D721Med (cell line): ENCODE measurements at places on chromosomes 3 and 15.

- no peak for DNase-seq
Measured at GRCh38 chr3:174758943-174759342, 100.2 kb upstream of the NAALADL2 start.

DNA sequence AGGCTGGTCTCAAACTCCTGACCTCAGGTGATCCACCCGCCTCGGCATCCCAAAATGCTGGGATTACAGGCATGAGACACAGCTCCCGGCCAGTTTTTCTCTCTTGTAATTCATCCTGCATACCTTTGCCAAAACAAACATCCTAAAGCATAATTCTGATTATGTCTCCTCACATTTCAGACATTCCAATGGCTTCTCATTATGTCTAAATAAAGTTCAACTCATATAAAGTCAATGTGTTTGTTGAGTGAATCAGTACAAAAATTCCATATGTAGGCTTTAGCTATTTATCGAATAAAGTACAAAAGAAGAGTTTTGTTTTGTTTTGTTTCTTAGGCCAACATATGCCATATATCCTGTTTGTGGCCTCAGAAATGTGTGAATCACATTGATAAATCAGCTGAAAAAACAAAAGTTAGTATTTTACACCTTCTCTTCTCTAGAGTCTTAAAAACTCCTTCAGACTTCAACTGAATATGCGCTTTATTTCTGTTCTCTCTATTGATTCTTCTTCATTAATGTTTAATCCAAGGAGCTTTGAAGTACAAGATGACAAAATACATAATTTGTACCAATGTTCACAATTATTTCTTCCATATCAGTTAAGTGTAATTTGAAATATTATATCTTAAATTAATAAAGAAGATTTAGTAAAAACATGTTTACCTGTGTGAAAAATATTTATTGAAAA, 165.8 kb downstream of the MECOM start:
- no peak for DNase-seq

- no peak for DNase-seq
Measured at GRCh38 chr3:37237252-37237651, 62.9 kb upstream of the LRRFIP2 start.

GRCh38 chr3:48347500-48347899, 14.0 kb upstream of the SPINK8 start:
- no peak for DNase-seq

DNA sequence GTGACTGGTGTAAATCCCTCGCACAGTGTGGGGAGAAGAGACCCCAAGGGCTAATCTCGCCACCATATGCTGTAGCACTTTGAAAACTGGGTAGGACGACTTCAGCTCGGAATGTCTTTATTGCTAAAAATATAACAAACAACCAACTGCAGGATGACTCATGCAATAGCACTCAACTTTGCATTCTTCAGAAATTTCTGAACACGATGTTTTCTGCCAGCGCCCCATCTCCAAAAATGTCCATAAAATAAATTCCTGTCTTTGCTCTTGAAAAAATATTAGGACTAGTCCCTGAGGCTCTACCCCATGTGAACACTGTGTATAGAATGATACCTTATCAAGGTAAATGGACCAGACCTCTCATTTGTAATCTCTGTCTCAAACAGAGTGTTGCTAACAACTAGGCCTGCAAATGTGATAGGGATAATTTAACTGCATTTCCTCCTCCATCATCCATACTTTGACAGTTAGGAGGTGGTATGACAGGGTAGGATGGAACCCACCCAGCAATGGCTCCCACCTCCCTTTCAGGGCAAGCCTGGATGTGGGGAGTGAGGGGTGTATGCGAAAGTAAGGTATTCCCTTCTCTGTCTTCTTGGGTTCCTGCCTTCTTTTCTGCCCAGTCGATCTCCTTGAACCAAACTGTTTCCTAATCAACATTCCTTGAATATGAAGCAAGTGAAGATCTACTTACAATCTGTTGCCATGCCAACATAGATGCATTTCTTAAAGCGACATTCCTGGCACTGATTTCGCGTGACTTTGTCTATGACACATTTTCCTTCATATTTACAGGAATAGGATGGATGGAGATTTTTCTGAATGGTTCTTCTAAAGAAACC, 201.1 kb downstream of the NR1D2 start:
- DNase-seq = no peak

GRCh38 chr15:46213551-46213950, 578.7 kb downstream of the SQOR start:
- DNase-seq = no peak
